ENCODE measurements at places on chromosomes 1 and 21.
A peak's percentile ranks its signal among the peaks of the same experiment; 100 is the strongest.

GRCh38 chr1:243454328-243454997 lies 198.6 kb downstream of the SDCCAG8 start:
- no peak for DNase-seq

DNA sequence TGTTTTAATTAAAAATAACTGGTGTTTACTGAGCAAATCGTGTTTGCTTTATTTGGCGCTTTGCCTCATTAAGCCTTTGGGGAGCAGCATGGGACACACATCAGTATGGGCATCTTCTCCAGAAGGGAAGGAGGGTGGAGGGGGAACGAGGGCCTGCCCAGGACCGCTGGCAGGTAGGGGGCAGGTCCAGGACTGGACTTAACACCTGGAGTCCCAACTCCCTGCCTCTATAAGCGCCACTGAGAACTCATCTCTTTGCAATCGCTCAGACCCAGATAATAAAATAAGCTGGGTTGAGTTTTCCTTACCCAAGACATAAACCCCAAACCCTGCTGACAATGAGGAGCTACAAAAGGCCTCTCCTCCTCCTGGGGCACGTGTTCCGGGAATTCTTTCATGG lies 15.1 kb downstream of the ABCG1 start:
- no peak for DNase-seq

- peak; percentile 56 for DNase-seq
Measured at GRCh38 chr1:209989525-209989924, 51.5 kb downstream of the SYT14 start.

GRCh38 chr1:60510162-60510561 lies 436.6 kb upstream of the C1orf87 start:
- no peak for DNase-seq

- no peak for DNase-seq
Measured at GRCh38 chr1:202150602-202151001, 6.1 kb upstream of the ARL8A start.
